ENCODE measurements at places on chromosomes 6 and 20. TPM values are rescaled to one million over a fixed set of nuclear protein-coding genes. Genes with fewer than 3 reads are reported as not detected.

Gene PLCB1
- 5.4 TPM for polyA plus RNA-seq

- H3K27ac ChIP-seq = no peak overlapping the region
- H3K27me3 ChIP-seq = no peaks in the 10 kb centered on the region
- H3K4me1 ChIP-seq = no peaks in the 10 kb centered on the region
Measured at GRCh38 chr20:36836591-36837269, 39.2 kb upstream of the TLDC2 start.

GRCh38 chr20:13749811-13750210 lies 34.9 kb downstream of the ESF1 start:
- no peaks in the 10 kb centered on the region for H3K27me3 ChIP-seq
- DNase-seq = no peak
- peaks cover under 1% of the 10 kb centered on the region for H3K36me3 ChIP-seq
- no peaks in the 10 kb centered on the region for H3K4me1 ChIP-seq

DNA sequence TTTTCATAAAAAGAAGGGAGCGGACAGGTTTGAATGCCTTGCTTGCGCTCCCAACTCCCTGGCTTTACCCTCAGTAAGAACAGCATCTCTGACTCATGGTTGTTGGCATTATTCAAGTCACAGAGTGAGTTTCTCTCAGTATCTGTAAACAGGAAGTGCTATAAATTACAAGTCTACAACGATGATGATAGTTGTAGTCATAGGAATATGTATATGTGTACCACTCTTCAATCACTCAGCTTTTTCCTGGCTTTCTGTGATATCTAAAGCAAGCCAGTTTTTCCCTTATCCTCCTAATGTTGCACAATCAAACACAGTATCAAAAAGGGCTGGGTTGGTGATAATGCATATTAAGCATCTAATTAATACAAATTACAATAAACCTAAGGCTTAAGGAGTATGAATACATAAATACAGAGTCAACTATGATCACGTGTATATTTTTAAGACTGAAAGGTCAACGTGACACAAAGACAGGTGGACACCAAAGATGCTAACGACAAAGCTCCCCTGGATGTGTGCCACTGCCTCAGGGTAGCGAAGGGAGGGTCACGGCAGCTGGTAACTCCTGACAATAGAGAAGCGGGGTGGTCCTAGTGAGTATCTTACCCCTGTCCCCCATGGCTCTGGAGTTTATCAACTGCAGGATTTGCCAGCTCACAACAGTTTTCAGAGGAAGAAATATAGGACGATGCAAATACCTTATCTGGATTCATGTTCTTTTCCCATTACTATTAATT lies 202.8 kb downstream of the BTBD9 start:
- H3K36me3 ChIP-seq = no peaks in the 10 kb centered on the region
- H3K4me1 ChIP-seq = no peaks in the 10 kb centered on the region
- no peak for DNase-seq
- no peak overlapping the region for H3K4me3 ChIP-seq

GRCh38 chr20:4688305-4688704 lies 33.4 kb upstream of the PRND start:
- no peak for DNase-seq
- H3K36me3 ChIP-seq = no peaks in the 10 kb centered on the region
- H3K4me1 ChIP-seq = no peaks in the 10 kb centered on the region
- H3K27ac ChIP-seq = no peak overlapping the region
- H3K4me3 ChIP-seq = no peak overlapping the region

- no peaks in the 10 kb centered on the region for H3K27me3 ChIP-seq
- H3K4me3 ChIP-seq = no peak overlapping the region
- no peaks in the 10 kb centered on the region for H3K36me3 ChIP-seq
- H3K27ac ChIP-seq = no peak overlapping the region
- DNase-seq = no peak
Measured at GRCh38 chr20:25606094-25606695, 17.6 kb downstream of the NANP start.

GRCh38 chr6:71197780-71198179 lies 90.8 kb upstream of the OGFRL1 start:
- H3K27ac ChIP-seq = no peak overlapping the region
- no peaks in the 10 kb centered on the region for H3K36me3 ChIP-seq
- no peak for DNase-seq
- no peaks in the 10 kb centered on the region for H3K4me1 ChIP-seq
- peaks cover 3% of the 10 kb centered on the region for H3K27me3 ChIP-seq
- H3K4me3 ChIP-seq = no peak overlapping the region

- no peaks in the 10 kb centered on the region for H3K27me3 ChIP-seq
- no peak for DNase-seq
- H3K36me3 ChIP-seq = no peaks in the 10 kb centered on the region
- H3K4me3 ChIP-seq = no peak overlapping the region
- H3K4me1 ChIP-seq = no peaks in the 10 kb centered on the region
- peak overlapping the region; percentile 33 for H3K27ac ChIP-seq
Measured at GRCh38 chr6:116229287-116229913, 24.5 kb downstream of the TSPYL4 start.

GRCh38 chr6:16184129-16184528 lies 54.3 kb upstream of the GMPR start:
- H3K27ac ChIP-seq = peak overlapping the region; percentile 94
- no peaks in the 10 kb centered on the region for H3K36me3 ChIP-seq
- no peak for DNase-seq
- no peak overlapping the region for H3K4me3 ChIP-seq

DNA sequence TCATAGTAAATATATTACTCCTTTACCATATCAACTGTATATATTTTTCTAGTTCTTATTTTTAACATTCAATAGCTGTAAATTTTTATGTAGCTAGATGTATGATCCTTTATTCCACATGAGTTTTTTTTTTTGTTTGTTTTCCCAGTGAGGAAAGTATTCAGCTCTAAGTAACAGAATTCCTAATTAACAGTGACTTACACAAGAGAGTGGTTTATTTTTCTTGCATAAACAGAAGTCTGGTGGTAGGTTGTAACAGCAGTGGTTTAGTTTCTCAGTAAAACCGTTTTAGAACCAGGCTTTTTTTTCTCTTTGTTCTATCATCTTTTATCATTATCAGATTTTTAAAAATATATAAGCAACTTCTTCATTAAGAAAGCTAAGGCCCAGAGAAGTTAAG lies 116.9 kb upstream of the FLRT3 start:
- H3K27me3 ChIP-seq = no peaks in the 10 kb centered on the region
- H3K27ac ChIP-seq = no peak overlapping the region
- no peak for DNase-seq
- H3K4me1 ChIP-seq = no peaks in the 10 kb centered on the region

- no peak for DNase-seq
- H3K27me3 ChIP-seq = peaks cover 2% of the 10 kb centered on the region
- H3K4me1 ChIP-seq = no peaks in the 10 kb centered on the region
- no peak overlapping the region for H3K27ac ChIP-seq
Measured at GRCh38 chr20:16219182-16219581, 354.1 kb downstream of the KIF16B start.

DNA sequence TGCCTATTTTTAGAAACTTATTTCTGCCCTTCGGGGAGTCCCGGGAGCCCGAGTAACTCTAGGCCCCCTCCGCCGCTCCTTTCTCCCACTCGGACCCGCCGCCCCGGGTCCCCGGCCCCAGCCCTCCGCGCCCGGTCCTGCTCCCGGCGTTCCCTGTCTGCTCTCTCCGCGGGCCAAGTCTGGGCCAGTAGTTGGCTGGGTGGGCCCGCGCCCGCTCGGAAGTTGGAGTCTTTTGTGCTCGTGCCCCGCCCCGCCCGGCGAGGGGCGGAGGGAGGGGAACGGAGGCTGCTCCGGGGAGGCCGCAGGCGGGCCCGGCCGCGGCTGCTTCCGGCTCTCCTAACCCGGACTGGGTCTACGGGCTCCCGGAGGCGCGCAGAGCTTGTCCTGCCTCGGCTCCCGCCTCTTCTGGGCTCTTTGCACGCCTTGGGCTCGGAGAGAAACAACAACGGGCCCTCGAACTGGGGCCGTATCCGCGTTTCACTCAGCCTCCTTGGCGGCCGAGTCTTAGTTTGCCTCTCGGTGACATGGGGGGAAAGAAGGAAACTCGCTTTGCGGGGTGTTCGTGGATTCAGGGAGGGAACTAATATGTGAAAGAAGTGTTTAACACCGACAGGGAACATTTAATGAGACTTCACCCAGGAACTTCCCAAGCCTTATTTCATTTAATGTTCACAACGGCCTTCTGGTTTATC lies 657 bp downstream of the RALY start:
- H3K36me3 ChIP-seq = no peaks in the 10 kb centered on the region
- peak overlapping the region; percentile 76 for H3K4me3 ChIP-seq
- H3K27me3 ChIP-seq = no peaks in the 10 kb centered on the region
- H3K4me1 ChIP-seq = peaks cover 29% of the 10 kb centered on the region

GRCh38 chr6:157381631-157382621 lies 936 bp downstream of the ZDHHC14 start:
- no peaks in the 10 kb centered on the region for H3K36me3 ChIP-seq
- peak overlapping the region; percentile 86 for H3K27ac ChIP-seq
- peak overlapping the region; percentile 99 for H3K4me3 ChIP-seq
- H3K27me3 ChIP-seq = no peaks in the 10 kb centered on the region
- peaks cover 8% of the 10 kb centered on the region for H3K4me1 ChIP-seq
- DNase-seq = peak; percentile 65

- no peak overlapping the region for H3K4me3 ChIP-seq
- no peaks in the 10 kb centered on the region for H3K36me3 ChIP-seq
- H3K27me3 ChIP-seq = no peaks in the 10 kb centered on the region
Measured at GRCh38 chr6:68039641-68040311, 595.3 kb upstream of the ADGRB3 start.

Gene DOK5
- polyA plus RNA-seq = 0.71 TPM

Gene ADTRP
- polyA plus RNA-seq = 53.5 TPM

DNA sequence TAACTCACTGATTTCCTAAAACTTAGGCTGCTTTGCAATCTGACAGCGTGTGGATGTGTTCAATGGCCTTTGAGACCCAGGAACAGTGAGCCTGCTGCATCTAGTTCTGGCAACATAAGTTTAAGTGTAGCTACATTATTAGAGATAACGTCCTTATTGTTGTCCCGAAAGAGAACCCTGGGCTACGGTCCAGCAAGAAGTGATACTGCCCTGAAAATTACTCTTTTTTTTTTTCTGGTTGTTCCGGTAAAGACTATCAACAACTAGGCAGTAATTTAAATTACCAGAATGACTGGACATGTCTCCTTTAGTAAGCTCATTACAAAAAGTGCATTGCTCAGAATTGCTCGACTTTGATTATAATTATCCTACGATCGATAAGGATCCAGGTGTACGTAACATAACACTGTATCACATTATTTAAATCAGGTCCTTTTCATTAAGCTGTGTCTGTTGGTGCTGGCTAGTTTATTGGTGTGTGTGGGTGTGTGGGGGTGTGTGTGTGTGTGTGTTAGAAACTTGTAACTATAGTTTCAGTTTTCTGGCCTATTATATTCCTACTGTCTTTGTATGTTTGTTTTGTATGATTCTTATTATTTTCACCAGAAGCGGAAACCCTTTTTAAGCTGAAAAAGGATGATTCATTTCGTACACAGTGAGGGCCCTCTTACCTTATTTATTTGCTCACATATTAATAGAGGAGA lies 3.0 kb downstream of the TSHZ2 start:
- DNase-seq = peak; percentile 75
- H3K4me1 ChIP-seq = no peaks in the 10 kb centered on the region
- H3K36me3 ChIP-seq = no peaks in the 10 kb centered on the region
- no peak overlapping the region for H3K27ac ChIP-seq

GRCh38 chr6:142395768-142396231 lies 94.0 kb downstream of the ADGRG6 start:
- H3K36me3 ChIP-seq = no peaks in the 10 kb centered on the region
- H3K4me1 ChIP-seq = no peaks in the 10 kb centered on the region
- H3K27me3 ChIP-seq = no peaks in the 10 kb centered on the region
- H3K27ac ChIP-seq = no peak overlapping the region
- DNase-seq = no peak

DNA sequence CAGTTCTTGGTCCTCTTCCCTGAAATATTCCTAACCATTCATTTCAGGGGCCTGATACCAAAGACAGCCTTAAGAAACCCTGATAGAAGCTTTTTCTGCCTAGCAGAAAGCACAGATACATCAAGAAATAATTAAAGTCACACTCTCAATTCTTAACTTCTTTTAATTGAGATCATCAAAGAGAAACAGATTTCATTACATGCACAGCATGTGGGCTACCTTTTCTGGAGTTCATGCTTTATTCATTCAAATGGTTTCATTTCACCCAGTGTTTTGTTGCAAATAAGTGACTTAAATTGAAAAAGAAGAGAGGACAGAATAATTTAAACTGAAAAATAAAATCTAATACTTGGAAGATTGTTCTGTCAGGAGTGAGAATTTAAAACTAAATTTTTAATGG lies 192.6 kb upstream of the GGTLC1 start:
- H3K27ac ChIP-seq = no peak overlapping the region
- H3K4me1 ChIP-seq = no peaks in the 10 kb centered on the region
- H3K4me3 ChIP-seq = no peak overlapping the region
- H3K36me3 ChIP-seq = no peaks in the 10 kb centered on the region
- H3K27me3 ChIP-seq = no peaks in the 10 kb centered on the region

GRCh38 chr20:47238780-47239718 lies 117.5 kb downstream of the ZMYND8 start:
- no peak overlapping the region for H3K27ac ChIP-seq
- H3K4me3 ChIP-seq = no peak overlapping the region
- H3K4me1 ChIP-seq = peaks cover 12% of the 10 kb centered on the region
- no peak for DNase-seq

DNA sequence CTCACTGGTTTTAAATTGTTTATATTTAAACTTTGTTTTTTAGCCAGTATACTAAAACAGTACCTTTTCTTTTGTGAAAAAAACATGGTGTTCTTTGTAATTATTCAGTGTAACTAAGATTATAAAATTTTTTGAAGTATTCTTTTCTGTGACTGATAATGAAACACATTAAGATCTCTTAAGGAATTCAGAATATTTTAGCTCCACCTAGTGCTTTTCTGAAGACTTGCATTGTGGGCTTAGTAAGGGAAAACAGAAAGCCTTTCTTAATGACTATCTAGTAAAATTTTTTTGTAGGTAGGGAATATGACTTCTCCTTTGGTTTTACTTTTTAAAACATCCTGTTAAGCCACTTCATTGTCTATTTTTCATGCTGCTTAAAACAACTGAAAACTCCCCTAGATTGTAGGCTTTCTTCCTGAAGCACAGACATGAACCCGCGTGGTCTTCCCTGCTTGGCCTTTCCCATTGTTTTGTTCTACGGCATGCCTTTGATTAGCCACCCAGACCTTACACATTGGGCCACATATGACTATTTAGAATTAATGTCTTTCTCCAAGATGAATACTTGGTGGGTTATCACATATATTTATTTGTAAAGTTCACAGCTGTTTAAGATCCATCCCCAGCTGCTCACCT lies 72.1 kb downstream of the AFDN start:
- H3K36me3 ChIP-seq = peaks cover 23% of the 10 kb centered on the region
- peak; percentile 42 for DNase-seq
- no peak overlapping the region for H3K27ac ChIP-seq
- no peak overlapping the region for H3K4me3 ChIP-seq
- no peaks in the 10 kb centered on the region for H3K27me3 ChIP-seq
- peaks cover 2% of the 10 kb centered on the region for H3K4me1 ChIP-seq

Data from small intestine (tissue), 16 donors.